ENCODE measurements at places on chromosomes 1 and 21.

DNA sequence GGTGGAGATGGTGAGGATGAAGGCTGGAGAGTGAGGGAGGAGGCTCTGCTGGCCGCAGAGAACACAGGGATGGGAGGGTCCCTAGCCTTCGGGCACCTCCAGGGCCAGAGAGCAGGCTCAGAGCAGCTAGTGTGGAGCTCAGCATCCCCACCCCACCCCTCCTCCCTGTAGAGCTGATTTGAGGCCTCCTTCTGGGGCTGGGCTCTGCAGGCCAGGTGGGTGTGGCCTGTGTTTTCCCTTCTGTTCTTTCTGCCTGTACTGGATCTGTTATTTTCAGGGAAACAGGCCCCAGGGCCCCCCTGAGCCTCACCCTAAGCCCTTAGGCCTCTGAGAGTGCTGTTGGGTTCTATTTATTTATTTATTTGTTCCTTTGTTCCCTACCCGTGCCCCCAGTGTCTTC is 44.8 kb downstream of the TMCC2 start:
- DNase-seq = no peak

GRCh38 chr1:246176126-246177024 is 330.7 kb downstream of the SMYD3 start:
- no peak for DNase-seq

- DNase-seq = no peak
Observed at GRCh38 chr21:29321217-29321616, 22.5 kb downstream of the BACH1 start.

DNA sequence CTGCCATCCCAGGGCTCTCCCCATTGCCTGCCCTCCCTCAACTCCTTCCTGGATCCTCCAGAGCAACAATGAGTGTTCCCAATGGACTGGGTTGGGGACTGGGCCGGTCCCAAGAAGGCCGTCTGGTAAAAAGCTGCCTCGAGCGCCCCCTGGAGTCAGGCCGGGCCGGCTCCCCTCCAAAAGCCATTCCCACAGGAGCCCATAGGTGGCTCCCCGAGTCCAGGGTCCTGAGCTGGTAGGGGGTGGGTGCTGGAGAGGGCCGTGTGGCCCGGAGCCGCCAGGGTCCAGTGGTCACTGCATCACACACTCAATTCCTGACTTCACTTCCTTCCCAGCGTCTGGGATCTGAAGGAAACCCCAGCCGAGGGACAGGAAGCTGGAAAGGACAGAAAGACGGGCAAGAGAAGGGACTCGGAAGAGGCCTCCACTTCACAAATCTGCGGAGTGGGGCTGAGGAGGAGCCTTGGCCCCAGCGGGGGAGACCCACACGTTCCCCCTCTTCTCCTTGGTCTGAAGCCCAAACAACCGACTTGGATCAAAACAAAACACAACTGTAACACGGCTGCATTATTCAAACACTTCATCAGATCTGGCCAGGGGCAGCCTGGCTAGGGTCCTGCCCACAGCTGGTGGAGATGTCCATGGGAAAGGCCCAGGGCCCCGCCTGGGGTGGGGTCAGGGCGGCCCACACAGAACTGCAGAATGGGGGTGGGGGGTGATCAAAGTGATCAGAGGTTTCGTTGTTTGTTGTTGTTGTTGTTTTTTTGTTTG is 10.9 kb upstream of the ALDH4A1 start:
- DNase-seq = no peak

DNA sequence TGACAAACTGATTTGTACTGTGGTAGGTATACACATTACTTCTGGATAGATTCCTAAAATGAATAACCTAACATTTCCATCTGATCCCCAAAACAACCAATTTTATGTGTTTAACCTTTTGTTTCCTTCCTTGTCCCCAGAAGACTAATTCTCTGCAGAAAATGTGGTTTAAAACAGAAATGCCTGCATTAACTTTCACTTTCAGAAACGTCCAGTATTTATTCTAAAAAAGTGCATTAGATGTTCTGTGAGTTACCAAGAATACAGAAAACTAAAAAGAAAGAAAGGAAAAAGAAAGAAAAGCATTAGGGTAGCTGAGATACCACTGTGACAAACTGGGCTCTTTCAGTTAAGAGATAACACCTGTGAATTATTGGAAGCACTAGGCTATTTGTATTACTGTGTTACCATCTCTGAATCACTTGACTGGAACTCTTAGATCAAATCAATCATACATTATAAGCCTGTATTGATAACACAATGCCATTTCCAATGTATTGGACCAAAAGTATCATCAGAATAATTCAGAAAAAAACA is 177.7 kb downstream of the NCAM2 start:
- DNase-seq = no peak

GRCh38 chr1:29398431-29398830 is 162.1 kb downstream of the PTPRU start:
- DNase-seq = no peak

- DNase-seq = no peak
Observed at GRCh38 chr1:224203243-224204016, 20.4 kb downstream of the DEGS1 start.

DNA sequence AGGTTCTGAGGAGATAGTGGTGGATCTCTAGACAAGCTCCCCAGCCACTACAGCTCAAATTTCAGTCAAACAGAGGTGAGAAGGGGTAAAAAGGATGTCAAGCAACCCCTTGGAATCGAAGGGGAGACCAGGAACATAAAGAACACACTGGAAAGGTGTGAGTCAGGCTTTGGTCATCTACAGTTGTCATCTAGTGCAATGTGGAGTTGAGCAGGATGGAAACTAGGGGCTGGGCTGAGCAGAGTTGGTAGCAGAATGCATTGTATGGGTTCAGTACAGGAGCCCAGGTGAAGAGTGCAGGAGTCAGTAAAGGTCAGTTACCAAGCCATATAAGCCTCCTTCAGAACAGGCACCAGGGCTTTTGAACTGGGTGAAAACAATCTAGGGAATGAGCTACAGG is 52.7 kb upstream of the VAV3 start:
- no peak for DNase-seq

DNA sequence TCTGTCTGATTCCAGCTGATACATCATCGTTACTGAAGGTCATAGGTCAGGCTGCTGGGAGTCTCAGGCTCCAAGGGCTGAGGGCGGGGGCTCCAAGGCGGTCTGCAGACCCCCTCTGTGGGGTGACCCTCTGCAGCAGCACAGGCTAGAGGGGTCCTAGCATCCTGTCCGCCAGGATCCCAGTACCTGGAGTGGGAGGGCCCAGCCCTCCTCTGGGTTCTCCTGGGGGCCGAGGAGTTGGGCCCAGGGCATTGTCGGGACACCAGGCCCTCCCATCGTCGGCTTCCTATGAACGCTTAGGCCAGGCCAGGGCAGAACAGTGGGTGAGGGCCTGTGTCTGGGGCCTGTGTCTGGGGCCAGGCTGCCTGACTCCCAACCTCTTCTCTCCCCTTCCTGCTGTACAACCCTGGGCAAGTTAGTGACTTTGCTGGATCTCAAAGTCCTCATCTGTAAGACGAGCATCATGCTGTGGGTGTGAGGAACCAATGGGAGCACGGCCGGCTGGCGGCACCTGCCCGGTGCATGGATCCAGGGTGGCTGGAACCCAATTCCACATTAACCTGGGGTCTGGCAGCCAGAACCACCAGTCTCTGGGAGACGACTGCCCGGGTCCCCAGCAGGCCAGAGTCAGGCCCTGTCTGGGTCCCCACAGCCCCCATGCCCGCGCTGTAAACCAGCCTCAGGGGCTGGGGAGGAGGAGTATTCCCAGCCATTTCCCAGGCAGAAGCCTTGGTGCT is 56.2 kb upstream of the COL18A1 start:
- no peak for DNase-seq

DNA sequence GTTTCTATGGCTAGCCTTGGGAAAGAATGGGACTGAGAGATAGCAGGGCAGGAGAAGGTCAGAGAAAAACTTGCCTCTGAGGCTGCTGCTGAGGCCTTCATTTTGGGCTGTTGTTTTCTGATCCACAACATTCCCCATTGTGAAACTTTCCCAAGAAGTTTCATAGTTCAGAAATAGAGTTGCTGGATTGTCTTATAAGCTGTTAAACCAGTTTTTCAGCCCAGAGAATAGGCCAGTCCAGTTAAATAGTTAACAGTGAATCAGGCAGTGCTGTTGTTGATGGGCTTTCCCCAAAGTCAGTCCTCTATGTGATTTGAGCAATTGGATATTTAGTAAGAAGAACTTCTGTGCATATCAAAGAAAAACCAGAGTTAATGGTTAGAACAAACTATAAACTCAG is 77.0 kb downstream of the C21orf91 start:
- DNase-seq = no peak

GRCh38 chr1:24657781-24658180 is 14.7 kb downstream of the SRRM1 start:
- no peak for DNase-seq
